ENCODE measurements at places on chromosomes 7 and 10. TPM values are rescaled to one million over a fixed set of nuclear protein-coding genes. Genes with fewer than 3 reads are reported as not detected.

Gene ANKRD30A
- total RNA-seq, result not detected

Gene FGF8
- total RNA-seq, result not detected

Gene ANKRD2
- total RNA-seq, result not detected

Gene ADRA2A
- not detected for total RNA-seq

- DNase-seq, result no peak
Observed at GRCh38 chr7:43481902-43482678, 100.8 kb upstream of the STK17A start.

DNA sequence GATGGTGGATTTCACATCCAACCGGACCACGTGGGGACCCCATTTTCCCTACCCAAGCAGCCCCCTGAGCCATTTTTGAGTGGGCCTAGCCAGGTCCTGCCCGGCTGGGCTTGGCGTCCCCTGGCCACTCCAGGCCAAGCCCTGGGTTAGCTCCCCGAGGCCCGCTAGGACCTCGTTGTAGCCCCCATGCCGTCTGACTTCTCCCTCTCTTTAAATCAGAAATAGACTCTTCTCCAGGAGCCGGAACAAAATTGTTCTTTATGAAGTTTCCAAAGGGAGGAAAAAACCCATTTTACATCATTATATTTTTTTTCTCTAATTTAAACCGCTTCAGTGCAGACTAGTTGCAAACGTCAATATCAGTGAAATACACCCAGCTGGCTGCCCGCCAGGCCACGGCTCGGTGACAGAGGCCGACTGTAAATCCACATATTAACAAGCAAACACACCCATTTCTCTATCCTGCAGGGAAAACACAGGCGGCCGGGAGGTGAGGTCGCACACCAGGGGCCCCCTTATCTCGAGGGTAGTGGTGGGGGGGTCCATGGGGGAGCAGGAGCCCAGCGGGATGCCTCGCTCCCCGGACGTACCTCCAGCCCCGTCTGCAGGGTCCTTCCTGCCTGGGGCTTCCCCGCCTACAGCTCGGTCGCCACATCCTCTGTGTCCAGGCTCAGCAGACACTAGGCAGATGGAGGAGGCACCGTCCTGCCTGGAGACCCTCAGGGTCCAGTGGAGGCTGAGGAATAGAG, 72.7 kb downstream of the ELFN1 start:
- DNase-seq, result peak; percentile 51
